ENCODE measurements at places on chromosomes 11 and 22.

DNA sequence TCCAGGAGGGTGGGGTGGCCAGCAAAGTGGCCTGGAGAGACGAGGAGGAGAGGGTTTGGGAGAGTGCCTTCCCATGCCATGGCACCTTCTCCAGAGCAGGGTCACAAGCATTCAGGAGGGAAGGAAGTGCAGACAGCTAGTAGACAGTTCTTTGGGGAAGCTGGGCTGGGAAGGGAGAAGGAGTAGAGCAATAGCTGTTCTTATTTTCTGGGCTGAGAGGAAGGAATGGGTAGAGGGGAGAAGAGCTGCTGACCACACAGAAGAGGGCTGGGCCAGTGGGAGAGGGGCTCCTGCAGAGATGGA lies 14.8 kb upstream of the PICK1 start:
- no peak for DNase-seq

DNA sequence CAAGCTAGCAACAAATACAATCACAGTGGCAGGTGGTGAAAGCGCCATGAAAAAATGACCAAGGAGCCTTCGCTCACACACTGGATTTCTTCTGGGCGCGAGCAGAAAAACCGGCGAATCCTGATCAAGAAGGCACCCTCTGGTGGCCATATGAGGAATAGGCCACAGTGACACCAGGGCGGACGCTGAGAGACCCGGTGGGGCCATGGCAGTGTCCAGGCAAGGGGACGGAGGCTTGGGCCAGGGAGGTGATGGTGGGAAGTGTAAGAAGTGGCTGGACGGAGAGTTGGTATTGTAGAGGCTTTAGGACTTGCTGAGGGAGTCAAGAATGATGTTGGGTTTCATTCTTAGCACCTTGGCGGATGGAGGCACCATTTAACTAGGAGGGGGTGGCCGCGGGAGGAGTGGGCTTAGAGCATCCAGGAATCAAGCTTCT lies 16.9 kb upstream of the RAC2 start:
- DNase-seq: peak; percentile 48

- DNase-seq: no peak
Observed at GRCh38 chr11:4684631-4685285, 12.9 kb downstream of the OR51E2 start.

DNA sequence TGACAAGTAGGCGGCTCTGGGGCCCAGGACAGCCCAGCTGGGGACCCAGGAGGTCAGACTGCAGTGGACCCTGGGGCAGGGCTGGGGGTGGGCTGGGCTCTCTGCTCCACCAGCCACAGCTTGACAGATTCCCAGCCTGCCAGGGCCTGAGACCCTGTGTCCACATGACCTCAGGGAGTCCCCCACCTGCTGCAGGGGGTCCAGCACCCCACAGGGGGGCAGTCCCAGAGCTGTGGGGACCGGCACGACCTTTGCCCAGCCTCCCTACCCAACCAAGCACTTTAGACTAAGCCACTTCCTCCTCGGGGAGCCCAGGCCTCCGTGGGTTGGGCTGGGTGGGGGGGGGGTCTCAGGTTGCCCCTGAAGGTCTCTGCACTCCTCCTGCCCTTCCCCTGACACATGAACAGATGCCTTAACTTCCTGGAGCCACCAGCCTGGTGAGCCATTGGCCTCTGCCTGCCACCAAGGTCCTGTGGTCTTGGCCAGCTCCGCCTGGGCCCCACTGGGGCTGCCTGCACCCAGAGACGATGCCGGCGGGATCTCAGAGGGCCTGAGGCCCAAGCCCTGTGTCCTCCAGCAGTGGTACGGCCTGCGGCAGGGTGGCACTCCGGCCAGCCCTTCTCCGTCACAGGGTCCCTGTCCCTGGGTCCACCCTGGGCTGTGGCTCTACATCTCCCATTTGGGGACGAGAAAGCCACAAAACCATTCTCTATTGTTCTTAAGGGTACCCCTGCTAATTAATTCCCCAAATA lies 3.4 kb downstream of the CCDC188 start:
- DNase-seq: no peak

- DNase-seq: no peak
Observed at GRCh38 chr11:130062026-130062425, 7.7 kb upstream of the APLP2 start.

DNA sequence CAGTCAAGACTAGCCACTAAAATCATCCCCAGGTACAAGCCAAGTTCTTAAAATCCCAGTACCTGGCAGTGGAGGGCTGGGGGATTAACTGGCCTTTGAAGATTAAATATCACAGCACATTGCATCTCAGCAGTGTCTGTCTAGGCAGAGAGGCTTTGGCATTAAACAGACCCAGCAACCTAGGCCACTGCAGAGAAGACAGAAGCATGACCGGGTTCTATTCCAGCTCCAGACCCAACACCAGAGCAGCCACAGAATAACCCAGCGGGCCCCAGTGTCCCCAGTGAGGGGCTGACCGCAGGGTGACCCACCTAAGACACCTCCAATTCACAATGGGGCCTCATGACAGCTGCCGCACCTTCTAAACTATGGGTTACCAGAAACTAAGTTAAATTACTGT lies 88.2 kb downstream of the SHANK2 start:
- no peak for DNase-seq

- peak; percentile 59 for DNase-seq
Observed at GRCh38 chr11:1073261-1073724, 1.4 kb upstream of the MUC2 start.

GRCh38 chr11:69534166-69534530 lies 52.7 kb downstream of the LINC01488 start:
- peak; percentile 19 for DNase-seq

GRCh38 chr11:43979571-43980219 lies 37.3 kb downstream of the C11orf96 start:
- no peak for DNase-seq

- no peak for DNase-seq
Observed at GRCh38 chr11:115199481-115200069, 304.6 kb downstream of the CADM1 start.

- DNase-seq: no peak
Observed at GRCh38 chr11:18696638-18697225, 1.8 kb upstream of the TMEM86A start.

DNA sequence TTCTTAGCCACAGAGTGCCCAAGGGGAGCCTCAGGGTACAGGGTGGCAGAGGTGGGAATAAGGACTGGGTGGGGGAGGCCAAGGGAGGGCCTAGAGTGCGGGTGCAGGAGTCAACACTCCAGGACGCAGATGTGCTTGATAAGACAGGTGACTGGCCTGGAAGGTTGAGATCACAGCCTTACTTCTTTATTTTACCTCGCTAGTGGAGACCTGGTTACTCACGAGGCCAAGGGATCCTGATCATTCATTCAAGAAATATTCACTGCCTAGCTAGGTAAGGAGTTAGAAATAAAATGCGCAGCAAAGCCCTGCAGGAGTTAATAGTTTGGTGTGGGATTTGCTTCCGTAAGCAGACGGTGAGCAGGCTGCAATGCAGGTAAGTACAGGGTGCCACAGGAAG lies 13.2 kb upstream of the PEX26 start:
- DNase-seq: no peak

DNA sequence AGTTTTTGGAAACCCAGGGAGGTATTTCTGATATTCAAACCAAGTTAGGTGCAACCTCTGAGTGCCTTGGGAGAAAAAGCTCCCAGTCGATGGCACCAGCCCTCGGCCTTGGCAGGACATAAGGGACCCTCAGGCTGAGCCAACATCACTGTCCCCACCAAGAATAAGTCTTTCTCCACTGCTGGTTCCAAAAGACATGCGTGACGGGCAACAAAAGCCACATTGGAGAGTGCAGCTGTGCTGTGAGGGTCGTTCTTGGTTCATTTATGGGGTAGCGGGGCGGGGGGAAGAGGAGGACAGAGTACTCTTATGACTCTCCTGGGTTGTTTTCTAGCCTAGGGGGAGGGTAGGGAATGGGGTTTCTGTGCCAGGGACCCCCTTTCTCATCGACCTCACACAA lies 11.2 kb upstream of the TPCN2 start:
- no peak for DNase-seq

DNA sequence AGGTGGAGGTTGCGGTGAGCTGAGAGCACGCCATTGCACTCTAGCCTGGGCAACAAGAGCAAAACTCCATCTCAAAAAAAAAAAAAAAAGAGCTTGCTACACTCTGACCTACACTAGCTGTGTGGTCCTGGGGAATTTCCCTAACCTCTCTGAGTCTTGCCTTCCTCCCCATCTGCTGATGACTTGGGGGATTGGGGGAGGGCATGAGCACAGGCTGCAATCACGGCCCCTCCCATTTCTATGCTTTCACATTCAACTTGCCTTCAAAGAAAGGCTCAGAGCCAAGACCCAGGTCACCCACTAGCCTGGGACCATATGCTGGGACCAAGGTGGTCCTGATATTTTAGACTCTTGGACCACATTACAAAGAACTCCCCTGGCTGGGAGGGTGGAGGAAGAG lies 39.8 kb upstream of the TEF start:
- DNase-seq: no peak

DNA sequence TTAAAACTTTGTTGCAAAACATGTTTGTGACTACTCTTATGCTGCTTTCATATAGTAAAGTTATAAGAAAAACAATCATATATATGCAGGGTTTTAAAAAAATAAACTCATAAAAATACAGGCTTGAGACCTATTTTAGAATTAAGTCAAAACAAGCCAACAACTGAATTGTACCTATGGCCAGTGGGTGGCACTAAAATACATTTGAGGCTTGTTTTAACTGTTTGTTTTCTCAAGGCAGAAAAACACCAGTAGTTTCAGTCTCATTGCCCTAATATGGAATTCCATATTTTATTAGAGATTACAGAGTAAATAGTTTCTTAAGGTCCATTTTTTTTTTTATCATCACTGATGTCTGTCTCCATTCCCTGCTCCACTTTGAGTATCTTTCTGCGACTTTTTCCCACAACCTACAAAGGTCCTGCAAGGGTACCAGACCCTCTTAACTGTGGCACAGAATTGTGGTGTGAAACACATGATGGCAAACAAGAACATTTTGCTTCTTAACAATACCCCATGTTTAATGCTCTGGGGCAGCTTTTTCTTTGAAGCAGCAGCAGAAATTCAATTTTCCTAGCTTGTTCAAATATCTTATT lies 8.5 kb upstream of the CCDC89 start:
- no peak for DNase-seq

- DNase-seq: no peak
Observed at GRCh38 chr22:25746012-25746373, 4.0 kb downstream of the MYO18B start.

DNA sequence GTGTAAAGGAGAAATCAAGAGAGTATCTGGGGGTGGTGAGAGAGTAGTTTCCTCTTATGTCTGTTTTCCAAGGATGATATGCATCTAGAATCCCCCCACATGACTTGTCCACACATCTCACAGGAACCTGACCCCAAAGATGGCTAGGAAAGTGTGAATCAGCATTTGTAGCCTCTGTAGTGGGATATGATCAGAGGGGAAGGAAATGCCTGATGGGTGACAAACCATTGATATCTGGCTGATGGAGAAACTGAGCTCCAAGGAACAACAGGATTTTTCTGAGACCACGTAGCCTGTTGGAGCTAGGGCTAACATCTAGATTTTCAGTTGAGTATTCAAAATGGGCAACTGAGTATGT lies 369.4 kb downstream of the DDX10 start:
- DNase-seq: no peak

GRCh38 chr11:6652182-6652581 lies 3.4 kb downstream of the DCHS1 start:
- DNase-seq: no peak

GRCh38 chr22:48665311-48665995 lies 1162.2 kb downstream of the BRD1 start:
- DNase-seq: no peak

- no peak for DNase-seq
Observed at GRCh38 chr11:11157185-11157584, 195.9 kb downstream of the CSNK2A3 start.

DNA sequence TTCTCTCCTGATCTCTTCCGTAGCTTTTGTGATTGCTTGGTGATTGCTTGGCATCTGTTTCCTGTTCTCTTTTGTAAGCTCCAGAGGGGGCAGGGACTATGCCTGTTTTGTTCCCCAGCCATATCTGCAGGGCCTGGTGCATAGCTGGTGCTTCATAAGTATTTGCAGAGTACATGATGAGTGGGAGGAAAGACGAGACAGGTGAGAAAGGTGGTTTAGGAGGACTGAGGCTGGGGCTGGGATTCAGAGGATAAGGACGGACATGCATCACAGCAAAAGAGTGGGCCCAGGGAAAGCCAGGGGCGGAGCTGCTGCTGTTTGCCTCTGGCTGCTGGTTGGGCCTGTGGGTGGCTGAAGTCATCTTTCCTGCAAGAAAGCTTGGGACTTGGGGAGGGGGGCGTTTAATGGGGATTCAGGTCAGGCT lies 62.4 kb downstream of the DSCAML1 start:
- DNase-seq: no peak

DNA sequence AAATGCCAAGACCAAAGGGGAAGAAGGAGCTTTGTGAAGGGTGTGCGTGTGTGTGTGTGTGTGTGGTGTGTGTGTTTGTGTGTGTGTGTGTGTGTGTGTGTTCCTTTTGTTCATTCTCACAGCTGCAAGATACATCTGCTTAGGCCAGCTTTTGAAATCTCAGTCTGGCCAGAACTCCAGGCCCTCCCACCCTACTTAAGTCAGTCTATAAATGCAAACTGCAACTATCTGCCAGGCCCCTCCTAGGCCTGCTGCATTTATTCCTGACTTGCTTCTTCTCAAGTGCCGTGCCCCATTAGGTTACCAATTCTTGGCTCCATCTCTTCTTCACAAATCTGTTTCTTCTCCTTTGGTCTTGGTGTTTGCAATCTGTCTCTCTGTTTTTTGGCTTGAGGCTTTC lies 21.6 kb upstream of the RIC3 start:
- DNase-seq: no peak

DNA sequence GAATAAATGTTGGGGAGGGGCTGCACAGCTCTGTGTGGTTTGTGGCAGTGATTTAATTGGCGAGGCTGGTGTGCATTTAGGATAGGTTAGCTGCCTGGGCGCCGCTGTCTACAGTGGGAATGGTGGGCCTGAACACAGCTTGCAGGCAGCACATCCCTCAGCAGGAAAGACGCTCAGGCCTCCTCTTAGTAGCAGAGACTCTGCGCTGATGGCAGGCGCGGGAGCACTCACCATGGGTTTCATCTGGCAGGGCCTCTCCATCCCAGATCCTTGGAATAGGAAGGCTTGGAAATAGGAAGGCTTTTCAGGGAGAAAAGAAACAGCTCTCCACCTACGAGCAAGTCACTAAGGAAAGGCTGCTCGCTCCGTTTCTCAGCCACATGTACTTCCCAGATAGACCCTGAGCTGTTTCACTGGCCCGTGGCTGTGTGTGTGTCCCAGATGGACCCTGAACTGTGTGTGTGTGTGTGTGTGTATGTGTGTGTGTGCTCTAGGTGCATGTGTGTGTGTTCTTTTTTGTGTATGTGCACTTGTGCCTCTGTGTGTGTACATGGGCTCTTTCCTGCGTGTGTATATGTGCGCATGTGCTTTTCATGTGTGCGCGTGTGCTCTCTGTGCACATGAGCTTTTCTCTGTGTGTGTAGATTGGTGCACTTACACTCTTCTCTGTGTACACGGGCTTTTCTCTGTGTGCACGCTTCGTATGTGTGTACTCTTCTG lies 144.0 kb downstream of the TBC1D22A start:
- no peak for DNase-seq
